GM12878 (cell line): ENCODE measurements at places on chromosomes 12 and 14. TPM values are rescaled to one million over a fixed set of nuclear protein-coding genes. Genes with fewer than 3 reads are reported as not detected.

The TROAP gene
- 48.8 and 58.2 TPM in 2 replicates for total RNA-seq

The TBX5 gene
- not detected in 2 replicates for total RNA-seq

The CYP46A1 gene
- not detected in 2 replicates for total RNA-seq

The MIA2 gene
- total RNA-seq: 12.6 and 15.7 TPM in 2 replicates

The DBX2 gene
- not detected in 2 replicates for total RNA-seq

The PXN gene
- total RNA-seq: 29.1 and 32.0 TPM in 2 replicates

The CIDEB gene
- total RNA-seq: 5.1 and 5.5 TPM in 2 replicates

The BCAT1 gene
- 187 and 203 TPM in 2 replicates for total RNA-seq

The CHGA gene
- 0.23 TPM in 1 of 2 replicates, not detected in the other for total RNA-seq

The STON2 gene
- total RNA-seq: 0.13 and 0.29 TPM in 2 replicates

The THAP2 gene
- 4.6 and 5.1 TPM in 2 replicates for total RNA-seq

The KRT77 gene
- not detected in 2 replicates for total RNA-seq

The MYF5 gene
- not detected in 2 replicates for total RNA-seq

The HHIPL1 gene
- not detected in 2 replicates for total RNA-seq

The NRL gene
- 2.2 and 2.5 TPM in 2 replicates for total RNA-seq

The PLEKHG7 gene
- 1.1 and 1.3 TPM in 2 replicates for total RNA-seq

The RD3L gene
- total RNA-seq: not detected in 2 replicates

The BRAP gene
- total RNA-seq: 18.1 and 19.1 TPM in 2 replicates

The IAPP gene
- total RNA-seq: not detected in 2 replicates

The ABCD2 gene
- 10.3 and 11.0 TPM in 2 replicates for total RNA-seq

The PMCH gene
- not detected in 2 replicates for total RNA-seq

The PTPN6 gene
- 443 and 457 TPM in 2 replicates for total RNA-seq

The KRT78 gene
- total RNA-seq: not detected in 2 replicates

The TBC1D30 gene
- 15.8 and 16.1 TPM in 2 replicates for total RNA-seq

The PTPRQ gene
- not detected in 2 replicates for total RNA-seq

The SMCO2 gene
- total RNA-seq: 0.27 and 1.0 TPM in 2 replicates
